Activated gamma-delta T cell (primary cell): ENCODE measurements at places on chromosomes 5 and 9.
A peak's percentile ranks its signal among the peaks of the same experiment; 100 is the strongest.

DNA sequence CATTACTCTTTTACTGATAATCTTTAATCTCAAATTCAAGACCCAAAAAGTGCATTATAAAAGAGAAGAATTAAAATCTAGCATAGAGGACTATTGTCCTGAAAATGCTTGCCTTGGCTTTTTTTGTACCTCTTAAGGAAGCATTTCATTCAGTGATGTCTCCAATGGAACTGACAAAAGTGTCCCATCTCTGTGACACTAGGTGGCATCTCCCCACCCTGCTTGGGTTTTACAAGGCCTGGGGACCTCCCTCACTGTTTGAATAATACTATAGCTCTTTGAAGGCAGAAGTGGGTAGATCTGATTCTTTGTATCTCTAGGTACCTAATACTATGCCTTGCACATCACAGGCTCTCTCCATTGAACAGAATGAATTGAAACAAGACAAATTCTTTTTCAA, 180.6 kb downstream of the EPB41L4A start:
- DNase-seq, result no peak

- no peak for DNase-seq
Observed at GRCh38 chr9:91945277-91946085, 4.5 kb downstream of the ROR2 start.

DNA sequence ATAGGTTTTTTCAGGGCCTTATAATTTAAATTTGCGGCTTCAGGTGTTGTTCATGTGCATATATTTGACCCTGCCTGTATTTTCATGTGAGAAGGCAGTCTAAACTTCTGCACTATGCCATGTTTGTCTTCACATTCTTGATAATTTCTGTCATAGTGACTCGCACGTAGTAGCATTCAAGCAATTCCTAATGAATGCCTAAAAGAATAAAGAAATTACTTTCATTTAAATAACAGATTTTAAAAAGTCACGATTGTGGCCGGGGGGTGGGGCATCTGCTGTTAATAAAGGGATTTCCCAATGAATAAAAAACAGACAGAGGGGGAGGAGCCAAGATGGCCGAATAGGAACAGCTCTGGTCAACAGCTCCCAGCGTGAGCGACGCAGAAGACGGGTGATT, 318.0 kb downstream of the ADAMTS6 start:
- no peak for DNase-seq

GRCh38 chr5:24645483-24645882, 705 bp upstream of the CDH10 start:
- DNase-seq, result no peak

DNA sequence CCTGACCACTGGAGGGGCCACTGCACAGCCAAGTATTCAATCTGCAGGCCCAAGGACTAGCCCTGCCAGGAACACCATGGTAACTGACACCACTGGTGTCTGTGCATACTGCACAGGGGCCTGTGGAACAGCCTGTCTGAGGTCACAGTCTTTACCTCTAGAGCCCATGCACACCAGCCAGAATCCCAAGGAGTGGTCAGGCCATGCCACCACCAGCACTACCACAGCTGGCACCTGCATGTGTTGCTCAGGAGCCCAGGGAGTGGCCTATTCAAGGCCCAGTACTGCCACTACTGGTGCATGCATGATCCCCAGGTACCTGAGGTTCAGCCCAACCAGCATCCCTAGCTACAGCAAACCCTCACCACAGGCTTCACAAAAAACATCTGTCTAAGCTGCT, 546.0 kb upstream of the RGMB start:
- no peak for DNase-seq

DNA sequence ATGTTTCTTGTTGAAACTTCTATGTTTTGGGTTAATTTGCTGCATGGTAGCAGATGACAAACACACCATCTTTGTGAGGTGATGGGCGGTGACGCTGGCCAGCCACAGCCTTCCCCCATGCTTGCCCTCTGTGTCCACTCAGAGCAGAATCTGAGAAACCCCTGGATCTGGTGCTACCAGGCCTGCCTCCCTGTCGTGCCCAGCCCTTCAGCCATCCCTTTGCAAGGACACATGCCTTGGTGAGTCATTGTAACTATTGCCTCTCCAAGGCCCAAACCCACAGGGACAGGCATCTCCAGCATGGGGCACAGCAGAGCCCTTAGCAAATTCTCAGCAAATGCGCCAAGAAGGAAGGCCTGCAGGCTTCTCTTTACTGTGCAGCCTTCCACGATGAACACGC, 48.1 kb upstream of the FCN1 start:
- DNase-seq, result no peak

DNA sequence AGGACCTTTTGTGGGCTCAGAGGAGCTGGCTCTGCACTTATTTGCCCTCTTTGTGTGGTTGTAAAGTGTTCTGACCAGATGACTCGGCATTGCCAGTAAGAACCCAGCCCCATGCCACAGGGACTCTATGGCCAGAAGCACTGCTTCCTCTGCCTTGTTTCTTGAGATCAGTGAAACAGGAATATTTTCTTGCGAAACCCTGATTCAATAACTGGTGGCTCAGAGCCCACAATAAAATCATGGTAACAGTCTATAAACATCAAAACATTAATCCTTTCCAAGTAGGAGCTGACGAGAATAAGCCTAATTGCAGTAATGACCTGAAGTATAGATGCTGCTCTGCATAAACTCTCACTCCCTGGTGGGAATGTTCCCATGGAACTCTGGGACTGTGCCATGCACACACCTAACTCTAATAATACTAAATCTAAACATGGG, 344.3 kb downstream of the ZNF608 start:
- no peak for DNase-seq

DNA sequence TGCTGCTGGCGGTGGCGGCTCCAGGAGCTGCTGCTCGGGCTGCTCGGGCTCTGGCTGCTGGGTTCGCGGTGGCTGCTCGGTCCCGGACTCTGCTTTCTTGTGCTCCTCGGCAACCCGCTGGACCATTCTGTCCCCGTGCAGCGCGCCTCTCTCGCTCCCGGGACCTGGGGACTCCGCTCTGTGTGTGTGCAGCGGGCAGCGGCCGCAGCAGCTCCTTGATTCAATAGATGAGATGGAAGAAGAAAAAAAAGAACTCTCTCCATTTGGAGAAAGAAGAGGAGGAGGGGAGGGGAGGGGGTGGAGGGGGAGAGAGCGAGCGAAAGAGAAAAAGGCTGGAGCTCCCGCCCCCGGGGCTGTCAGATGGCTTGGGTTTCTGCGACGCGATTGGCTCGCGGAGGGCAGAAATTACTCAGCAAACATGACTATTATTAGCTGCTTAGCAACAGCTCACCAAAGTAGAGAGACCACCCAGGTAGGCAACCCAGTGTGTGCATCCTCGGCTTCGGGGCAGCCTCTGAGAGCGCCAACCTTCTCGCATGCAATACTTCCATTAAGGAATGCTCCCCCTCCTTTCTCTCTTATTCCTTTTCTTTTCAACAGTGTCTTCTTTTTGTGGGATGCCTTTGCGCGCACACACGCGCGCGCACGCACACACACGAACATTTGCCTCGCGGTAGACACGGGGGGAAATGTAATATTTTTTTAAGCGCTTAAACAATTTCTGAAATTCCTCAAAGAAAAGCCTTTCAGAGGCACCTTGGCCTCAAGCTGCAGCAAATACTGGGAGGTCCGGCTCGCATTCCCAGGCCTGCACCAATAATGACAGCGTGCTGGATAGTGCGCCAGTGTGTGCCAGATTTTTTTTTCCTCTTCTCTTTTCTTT, 7.6 kb downstream of the PTCH1 start:
- peak; percentile 27 for DNase-seq

DNA sequence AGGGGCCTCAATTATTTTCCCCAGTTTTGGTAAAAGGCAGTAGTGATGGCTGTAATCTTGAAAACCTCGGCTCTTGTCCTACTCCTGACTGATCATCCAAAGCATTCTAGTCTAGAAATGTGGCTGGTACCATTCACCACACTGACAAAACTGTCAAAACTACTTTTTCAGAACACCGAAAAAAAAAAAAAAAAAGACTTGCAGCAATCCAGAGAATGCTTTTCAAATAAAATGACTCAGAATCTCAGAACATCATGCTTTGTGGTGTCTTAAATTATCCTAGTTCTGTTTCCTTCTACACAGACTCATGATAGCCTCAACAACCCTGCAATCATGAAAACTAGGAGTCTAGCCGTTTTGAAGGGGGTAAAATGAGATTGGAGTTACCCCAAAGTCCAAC, 13.4 kb downstream of the SLC28A3 start:
- no peak for DNase-seq
